ENCODE measurements at places on chromosomes 16 and 17. TPM values are rescaled to one million over a fixed set of nuclear protein-coding genes. Genes with fewer than 3 reads are reported as not detected.
A peak's percentile ranks its signal among the peaks of the same experiment; 100 is the strongest.

DNA sequence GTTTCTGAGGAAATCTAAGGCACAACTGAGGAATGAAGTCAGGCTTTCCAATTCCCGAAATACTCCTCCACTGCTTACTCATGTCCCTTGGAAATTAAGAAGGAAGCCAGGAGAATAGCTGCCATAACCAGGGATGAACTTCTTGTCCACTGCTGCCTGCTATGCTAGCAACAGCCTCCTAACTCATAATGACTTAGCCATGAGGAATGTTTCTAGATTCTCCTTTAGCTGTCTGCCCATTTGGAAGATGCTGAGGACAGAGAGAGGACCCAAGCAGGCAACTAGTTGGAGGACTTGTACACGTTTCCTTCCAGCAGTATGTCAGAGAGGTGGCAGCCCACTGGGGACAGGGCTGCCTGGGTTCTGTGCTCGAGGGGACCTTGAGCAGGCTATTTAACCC, 939 bp upstream of the CCL2 start:
- no peak overlapping the region for H3K27ac ChIP-seq
- no peaks in the 10 kb centered on the region for H3K27me3 ChIP-seq
- H3K36me3 ChIP-seq: no peaks in the 10 kb centered on the region

DNA sequence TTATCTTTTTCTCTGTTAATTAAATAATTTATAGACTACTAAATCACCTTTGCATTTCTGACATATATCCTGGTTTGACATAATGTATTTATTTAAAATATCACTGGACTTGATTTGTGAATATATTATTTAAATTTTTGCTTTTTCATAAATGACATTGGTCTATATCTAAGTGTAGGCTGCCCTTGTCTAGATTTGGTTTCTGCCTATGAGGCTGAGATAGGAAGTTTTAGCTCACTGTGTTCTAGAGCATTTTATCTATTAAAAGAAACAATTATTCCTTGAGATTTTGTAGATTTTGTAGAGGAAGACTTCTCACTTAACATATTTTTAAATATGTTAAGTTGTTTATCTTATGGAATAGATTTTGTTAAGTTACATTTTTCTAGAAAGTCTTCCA, 43.9 kb downstream of the NACA2 start:
- peaks cover 6% of the 10 kb centered on the region for H3K4me1 ChIP-seq
- H3K4me3 ChIP-seq: no peak overlapping the region
- H3K27me3 ChIP-seq: no peaks in the 10 kb centered on the region
- no peak for DNase-seq

DNA sequence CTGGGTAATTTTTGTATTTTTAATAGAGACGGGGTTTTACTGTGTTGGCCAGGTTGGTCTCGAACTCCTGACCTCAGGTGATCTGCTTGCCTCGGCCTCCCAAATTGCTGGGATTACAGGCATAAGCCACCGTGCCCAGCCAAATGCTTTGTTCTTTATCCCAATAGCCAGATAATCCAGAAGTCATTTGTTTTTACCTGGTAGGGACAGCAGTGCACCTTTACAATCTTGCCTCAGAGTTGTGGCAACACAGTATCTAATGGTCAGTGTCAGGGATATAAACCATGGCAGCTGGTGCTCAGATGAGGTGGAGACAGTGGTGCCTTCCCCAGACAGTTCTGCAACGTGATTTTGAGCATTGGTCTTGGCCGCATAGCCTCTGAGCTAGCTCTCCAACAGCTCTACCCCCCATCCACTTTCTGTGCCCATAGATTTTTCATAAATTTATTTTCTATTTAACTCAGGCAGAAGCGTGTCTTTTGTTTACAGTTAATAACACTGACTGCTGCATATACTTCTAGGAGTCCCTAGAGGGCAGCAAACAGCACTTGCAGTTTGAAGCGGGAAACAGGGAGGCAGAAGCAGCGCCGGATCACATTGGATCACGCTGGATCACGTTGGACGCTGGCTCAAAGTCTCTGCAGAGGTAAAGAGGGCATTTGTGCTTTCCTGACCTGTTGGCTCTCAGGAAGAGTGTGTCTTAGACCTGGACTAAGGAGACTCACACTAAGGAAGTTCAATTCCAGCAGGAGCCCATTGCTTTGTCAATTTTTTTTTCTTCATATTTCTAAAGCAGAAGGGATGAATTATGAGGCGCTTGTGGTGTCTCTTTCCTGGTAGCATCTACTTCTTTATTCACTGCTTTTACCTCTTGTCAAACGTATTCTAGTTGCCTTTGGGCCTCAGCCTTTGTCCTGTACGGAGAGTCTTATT, 5.1 kb upstream of the GGT6 start:
- peak; percentile 83 for DNase-seq
- no peaks in the 10 kb centered on the region for H3K27me3 ChIP-seq
- H3K4me1 ChIP-seq: peaks cover 64% of the 10 kb centered on the region
- no peaks in the 10 kb centered on the region for H3K36me3 ChIP-seq
- H3K27ac ChIP-seq: no peak overlapping the region
- no peak overlapping the region for H3K4me3 ChIP-seq

GRCh38 chr17:8320990-8321389, 10.9 kb downstream of the ARHGEF15 start:
- H3K27ac ChIP-seq: no peak overlapping the region
- H3K4me3 ChIP-seq: no peak overlapping the region
- H3K27me3 ChIP-seq: peaks cover 2% of the 10 kb centered on the region

DNA sequence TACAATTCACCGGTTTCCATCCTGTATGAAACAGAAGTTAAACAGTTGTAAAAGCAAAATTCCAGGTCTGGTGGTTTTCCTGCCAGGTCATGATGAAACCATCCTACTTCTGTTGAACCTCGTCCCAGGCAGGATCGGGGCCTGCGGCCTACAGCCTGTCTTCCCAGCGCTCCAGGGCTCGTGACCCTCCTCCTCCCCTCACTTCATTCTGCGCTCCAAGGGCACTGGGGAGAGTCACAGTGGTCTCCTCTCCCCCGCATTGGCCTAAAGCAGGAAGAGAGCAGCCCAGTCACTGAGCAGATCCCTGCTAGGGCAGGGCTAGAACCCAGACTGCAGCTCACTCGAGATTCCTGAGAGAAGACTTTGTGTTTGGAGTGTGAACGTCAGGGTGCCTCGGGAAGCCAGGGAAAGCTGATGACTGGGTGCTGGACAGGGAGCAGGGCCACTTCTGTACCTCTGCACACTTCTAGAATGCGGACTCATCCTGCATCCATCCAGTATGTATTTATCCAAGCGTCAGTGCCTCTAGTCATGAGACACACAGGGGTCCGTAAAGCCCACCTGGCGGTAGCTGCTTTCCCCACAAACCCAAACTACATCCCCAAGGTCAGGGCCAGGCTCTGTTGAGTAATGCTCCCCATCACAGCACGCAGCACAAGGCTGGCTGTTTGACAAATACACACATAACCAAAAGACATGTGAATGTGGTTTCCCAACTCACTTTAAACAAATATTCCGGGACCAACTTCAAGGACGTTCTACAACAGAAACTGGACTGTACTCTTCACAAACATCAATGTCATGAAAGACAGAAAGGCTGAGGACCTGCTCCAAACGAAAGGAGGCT, 1.7 kb upstream of the ITGAE start:
- no peaks in the 10 kb centered on the region for H3K36me3 ChIP-seq
- no peaks in the 10 kb centered on the region for H3K27me3 ChIP-seq
- peak; percentile 100 for DNase-seq
- H3K4me3 ChIP-seq: no peak overlapping the region
- peak overlapping the region; percentile 98 for H3K27ac ChIP-seq

- H3K27me3 ChIP-seq: peaks cover 3% of the 10 kb centered on the region
- H3K4me1 ChIP-seq: peaks cover 14% of the 10 kb centered on the region
- no peak for DNase-seq
- H3K4me3 ChIP-seq: no peak overlapping the region
- H3K27ac ChIP-seq: no peak overlapping the region
Observed at GRCh38 chr17:47204722-47205418, 4.3 kb upstream of the MYL4 start.

The EME1 gene
- 13.4 TPM for polyA plus RNA-seq

The SYCE1L gene
- polyA plus RNA-seq: 0.16 TPM

The NOTUM gene
- 181 TPM for polyA plus RNA-seq

The CRYM gene
- polyA plus RNA-seq: 2.2 TPM

The HYDIN gene
- polyA plus RNA-seq: not detected

Data from HepG2 (cell line).